ENCODE measurements at places on chromosomes 7 and 10.

GRCh38 chr7:84013616-84014240, 180.9 kb downstream of the SEMA3A start:
- no peak for DNase-seq

GRCh38 chr10:34609287-34609940, 205.7 kb downstream of the PARD3 start:
- DNase-seq: no peak

DNA sequence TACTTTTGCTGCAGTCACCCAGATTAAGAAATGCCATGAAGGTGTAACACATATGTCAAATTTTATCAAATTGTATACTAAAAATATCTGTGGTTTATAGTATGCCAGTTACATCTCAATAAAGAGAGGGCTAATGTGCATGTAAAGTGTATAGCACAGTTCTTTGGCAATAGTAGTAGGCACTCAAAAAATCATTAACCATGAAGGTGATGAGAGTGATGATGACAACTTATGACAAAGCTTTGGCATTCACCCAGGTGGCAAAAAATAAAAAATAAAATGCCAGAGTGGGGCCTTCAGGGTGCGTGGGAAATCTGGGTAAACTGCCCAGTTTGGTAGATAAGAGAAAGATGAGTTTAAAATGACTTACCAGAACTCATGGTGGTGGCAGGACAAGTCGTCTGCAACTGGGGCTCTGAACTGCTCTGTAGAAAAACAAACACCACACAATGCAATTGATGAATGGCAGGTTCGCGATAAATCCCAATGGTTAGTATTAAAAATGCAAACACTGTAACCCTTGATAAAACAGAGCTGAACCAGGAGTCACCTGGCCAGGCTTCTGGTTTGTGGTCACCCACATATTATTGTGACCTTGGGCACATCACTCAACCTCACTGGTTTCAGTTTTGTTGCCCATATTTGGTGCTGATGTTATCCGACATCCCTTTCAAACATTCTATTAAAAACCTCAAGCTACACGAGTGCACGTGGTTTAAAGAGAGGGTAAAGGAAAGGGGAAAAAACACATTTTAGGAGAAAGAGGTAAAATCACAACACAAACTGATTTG, 120.2 kb downstream of the SORBS1 start:
- DNase-seq: no peak

- no peak for DNase-seq
Observed at GRCh38 chr7:101015626-101016025, 4.3 kb upstream of the MUC17 start.

- no peak for DNase-seq
Observed at GRCh38 chr10:113087165-113088029, 137.3 kb downstream of the TCF7L2 start.

DNA sequence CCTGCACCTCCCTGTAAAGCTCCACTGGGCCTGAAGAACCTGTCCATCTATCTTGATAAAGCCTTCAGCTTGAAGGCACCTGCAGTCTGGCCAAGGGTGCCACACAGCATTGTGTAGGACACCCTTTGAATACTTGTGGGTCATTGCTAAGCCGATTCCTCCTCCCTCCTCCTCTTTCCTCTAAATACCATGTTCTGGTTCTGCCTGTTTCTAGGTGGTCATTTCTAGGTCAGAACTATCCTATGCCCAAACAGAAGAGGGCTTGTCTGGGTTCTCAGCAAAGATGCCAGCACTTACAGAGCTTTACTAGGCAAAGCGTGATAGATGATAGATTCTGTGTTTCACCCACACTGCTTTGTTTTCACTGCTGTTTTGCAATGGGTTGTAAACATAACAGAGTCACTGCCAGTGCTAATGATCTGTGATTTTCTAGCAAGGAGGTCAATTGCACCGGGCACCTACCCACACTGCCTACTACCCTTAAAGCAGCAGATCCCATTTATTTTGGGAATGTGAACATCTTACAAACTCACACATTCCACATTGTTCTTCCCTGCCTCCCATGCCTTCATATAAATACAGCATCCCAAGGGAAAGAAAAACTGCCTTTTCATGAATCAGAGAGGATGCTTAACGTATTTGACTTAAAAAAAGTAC, 279.1 kb upstream of the PITRM1 start:
- DNase-seq: no peak

DNA sequence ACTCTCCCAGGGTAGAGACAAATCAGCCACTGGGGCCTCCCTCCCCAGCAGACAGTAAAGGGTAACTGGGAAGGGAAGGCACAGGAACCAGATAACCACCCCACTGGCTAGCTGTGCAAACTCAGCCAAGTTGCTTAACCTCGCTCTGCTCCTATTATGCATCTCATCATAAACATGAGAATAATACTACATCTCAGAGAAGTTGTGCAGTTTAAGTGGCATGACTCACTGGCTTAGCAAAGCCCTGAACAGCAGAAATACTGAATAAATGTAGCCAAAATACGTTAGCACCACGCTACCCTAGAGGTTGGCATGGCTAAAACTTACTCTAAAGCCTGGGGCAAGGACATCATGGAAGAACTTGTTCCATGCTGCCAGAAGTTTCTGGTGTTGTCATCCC, 128.1 kb upstream of the ANK3 start:
- DNase-seq: no peak

DNA sequence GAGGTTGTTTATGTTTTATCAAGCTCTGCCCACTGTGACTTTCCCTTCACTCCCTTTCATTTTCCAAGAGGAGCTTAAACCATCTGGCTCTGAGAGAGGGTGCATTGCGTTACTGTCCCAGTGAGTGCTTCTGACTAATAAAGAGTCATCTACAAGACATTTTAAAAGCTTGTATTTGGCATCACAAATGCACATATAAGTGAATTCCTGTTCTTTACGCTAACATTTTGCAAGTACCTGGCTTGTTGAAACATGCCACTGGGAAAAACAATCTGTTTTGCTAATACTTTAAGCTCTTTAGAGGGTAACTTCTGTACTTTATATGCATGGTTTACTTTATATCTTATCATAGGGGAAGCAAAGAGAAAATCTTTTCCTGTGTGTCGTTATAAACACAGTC, 534.6 kb upstream of the POM121L12 start:
- DNase-seq: no peak

- no peak for DNase-seq
Observed at GRCh38 chr7:107048783-107049418, 4.4 kb downstream of the PRKAR2B start.

- DNase-seq: peak; percentile 58
Observed at GRCh38 chr10:72248468-72249151, 25.1 kb upstream of the DDIT4 start.

GRCh38 chr10:75645704-75646103, 214.3 kb downstream of the LRMDA start:
- no peak for DNase-seq

GRCh38 chr10:110279407-110279986, 25.2 kb downstream of the SMNDC1 start:
- peak; percentile 81 for DNase-seq

DNA sequence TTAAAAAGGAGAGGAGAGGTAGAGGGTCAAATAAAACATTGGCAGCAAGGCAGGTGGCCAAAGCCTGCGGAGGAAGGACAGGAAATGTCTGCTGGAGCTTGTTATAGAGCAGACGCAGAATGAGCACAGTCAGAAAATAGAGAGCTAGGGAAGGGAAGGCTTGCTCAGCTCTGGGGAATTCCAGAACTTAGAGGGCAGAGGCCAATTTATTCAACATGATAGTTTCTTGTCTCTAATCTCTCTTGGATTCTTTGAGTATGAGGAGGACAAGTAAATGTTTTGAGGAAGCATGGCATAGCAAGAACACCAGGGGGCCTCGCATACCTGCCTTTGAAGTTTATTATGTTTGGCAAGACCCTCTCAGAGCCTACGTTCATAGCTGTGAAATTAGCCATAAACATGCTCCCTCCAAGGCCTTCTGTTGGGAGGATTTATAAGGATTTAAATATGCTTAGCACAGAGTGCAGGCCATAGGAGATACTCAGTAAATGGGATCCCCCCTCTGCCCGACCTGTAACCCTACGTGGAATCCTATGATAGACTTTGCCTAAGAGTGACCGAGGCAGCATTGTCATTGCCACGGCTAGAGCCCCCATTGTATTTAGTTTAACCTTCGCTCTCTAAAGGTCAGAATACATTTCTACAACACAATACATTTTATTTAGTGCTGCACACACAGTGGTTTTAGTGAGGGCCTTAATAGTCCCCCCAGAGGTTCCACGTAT, 293.9 kb downstream of the CCDC3 start:
- DNase-seq: no peak

- DNase-seq: no peak
Observed at GRCh38 chr10:102508506-102508905, 4.7 kb downstream of the SUFU start.

DNA sequence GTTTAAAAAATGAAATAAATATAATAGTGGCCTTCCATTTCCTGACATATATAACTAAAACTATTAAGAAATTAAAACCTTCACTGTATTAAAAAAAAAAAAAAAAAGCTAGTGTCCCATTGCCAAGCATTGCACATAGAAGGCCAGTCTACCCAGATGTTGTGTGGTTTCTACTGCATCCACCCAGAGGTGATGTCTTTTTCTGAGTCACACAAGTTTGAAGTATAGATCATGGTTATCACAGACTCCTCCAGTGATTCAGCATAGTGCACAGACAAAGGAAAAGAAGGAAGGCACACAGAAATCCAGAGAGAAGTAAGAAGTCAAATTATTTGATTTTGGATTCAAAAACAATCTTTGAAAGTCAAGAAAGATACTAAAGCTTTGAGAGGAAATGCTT, 429.0 kb downstream of the ETV1 start:
- DNase-seq: no peak

GRCh38 chr7:96178581-96178980, 143.3 kb downstream of the SLC25A13 start:
- DNase-seq: no peak

DNA sequence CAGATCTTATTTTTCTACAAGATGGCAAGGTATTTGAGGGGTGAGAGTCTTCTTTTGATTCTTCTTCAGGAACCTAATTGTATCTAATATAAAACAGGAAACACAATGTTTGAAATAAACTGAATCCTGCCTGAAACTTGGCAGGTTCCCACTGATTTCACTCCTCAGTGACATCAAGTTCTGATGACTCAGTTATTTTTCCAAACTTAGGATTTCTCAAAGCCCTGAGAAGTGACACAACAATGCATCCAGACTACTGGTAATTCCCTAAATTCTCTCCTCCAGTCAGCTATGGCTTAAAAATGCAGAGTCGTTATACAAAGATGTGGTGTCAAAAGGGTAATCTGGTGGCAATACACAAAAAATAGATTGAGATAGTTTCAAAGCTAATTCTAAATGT, 80.9 kb downstream of the ABLIM1 start:
- DNase-seq: no peak

DNA sequence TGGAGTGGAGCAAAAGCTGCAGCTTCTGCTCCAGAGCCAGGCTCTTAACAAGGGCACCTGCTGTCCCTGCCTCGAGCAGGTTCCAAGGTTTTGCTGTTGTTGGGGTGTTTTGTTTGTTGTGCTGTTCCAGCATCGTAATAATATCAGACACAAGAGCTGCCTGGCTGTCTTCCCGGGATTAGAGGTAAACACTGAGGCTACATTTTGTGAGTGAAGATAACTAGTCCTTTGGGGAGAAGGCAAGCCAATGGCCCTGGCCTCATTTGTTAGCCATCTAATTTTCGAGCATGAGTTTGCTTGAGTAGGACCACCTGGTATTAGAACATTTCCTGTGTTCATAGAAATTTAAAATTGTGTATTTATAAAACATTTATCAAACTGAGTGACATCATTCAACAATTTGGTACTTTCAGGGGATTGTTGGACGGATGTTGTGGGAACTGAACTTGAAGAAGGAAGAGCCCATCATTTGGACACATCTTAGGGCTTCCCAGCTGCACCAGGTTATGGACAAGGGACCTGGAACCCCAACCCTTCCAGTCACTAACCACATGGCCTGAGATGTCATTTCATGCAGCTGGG, 555.0 kb downstream of the TNS3 start:
- DNase-seq: no peak

- DNase-seq: no peak
Observed at GRCh38 chr7:155266440-155266839, 31.2 kb upstream of the INSIG1 start.

- DNase-seq: no peak
Observed at GRCh38 chr7:129952086-129952652, 591 bp downstream of the UBE2H start.

DNA sequence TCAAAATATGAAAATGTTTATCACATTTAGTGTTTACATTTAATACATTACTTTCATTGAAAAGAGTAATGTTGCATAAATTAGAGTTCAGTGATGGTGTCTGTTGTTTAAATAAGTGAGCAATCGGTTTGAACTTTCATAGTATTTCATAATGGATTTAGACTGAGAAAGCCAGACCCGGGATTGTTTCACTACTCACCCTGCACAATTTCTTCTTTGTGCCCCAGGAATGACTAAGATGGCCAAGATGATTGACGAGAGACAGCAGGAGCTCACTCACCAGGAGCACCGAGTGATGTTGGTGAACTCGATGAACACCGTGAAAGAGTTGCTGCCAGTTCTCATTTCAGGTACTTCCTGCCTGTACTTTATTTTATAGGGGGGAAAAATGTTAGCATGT, 74.6 kb downstream of the VCL start:
- no peak for DNase-seq

GRCh38 chr7:139109983-139110411, 477 bp upstream of the ZC3HAV1 start:
- no peak for DNase-seq

- no peak for DNase-seq
Observed at GRCh38 chr7:22601812-22602565, 102.0 kb upstream of the STEAP1B start.

GRCh38 chr7:1412322-1413261, 46.7 kb downstream of the MICALL2 start:
- peak; percentile 95 for DNase-seq

DNA sequence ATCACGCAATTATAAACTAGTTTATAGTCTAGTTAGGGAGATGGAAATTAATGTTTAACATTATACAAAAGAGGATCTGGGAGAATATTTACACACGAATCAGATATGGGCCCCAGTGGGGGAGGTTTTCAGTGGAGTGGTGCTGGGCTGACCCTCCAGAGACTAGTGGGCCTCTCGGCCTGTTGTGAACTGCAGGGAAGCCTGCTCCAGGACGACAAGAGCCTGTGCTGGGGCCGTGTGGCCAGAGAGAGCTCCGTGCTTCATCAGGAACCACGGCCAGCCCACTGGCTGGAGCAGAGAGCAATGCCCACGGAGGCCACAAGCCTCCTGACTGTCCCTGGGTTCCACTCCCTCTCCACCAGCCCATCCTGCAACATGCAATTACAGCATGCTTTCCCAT, 11.3 kb upstream of the ESYT2 start:
- DNase-seq: no peak

GRCh38 chr7:106609416-106609815, 51.5 kb downstream of the CCDC71L start:
- no peak for DNase-seq

DNA sequence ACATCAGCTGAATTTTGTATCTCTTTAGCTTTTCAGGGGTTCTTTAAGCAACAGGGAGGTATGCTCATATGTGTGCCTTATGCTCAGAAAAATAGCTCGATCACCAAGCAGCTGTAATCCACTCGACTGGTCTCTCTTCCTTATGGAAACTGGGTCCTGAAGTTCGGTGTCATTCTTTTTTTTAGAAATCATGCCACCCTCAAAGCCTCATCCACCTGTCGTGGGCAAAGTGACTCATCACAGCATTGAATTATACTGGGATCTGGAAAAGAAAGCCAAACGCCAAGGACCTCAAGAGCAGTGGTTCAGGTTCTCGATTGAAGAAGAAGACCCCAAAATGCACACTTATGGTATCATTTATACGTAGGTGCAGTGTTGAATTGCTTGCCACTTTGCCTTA, 83.6 kb downstream of the FANK1 start:
- DNase-seq: no peak

GRCh38 chr10:96922978-96923948, 91.2 kb downstream of the LCOR start:
- DNase-seq: no peak

- no peak for DNase-seq
Observed at GRCh38 chr10:100403734-100404133, 56.7 kb downstream of the SCD start.

All from natural killer cell (primary cell).